Activated T-helper 1 cell treated with Interleukin-2 at 50 U/mL for 16 hours (primary cell): ENCODE measurements at places on chromosomes 16 and 17.
A peak's percentile ranks its signal among the peaks of the same experiment; 100 is the strongest.

- DNase-seq: no peak
Observed at GRCh38 chr17:51228161-51228560, 31.7 kb downstream of the MBTD1 start.

DNA sequence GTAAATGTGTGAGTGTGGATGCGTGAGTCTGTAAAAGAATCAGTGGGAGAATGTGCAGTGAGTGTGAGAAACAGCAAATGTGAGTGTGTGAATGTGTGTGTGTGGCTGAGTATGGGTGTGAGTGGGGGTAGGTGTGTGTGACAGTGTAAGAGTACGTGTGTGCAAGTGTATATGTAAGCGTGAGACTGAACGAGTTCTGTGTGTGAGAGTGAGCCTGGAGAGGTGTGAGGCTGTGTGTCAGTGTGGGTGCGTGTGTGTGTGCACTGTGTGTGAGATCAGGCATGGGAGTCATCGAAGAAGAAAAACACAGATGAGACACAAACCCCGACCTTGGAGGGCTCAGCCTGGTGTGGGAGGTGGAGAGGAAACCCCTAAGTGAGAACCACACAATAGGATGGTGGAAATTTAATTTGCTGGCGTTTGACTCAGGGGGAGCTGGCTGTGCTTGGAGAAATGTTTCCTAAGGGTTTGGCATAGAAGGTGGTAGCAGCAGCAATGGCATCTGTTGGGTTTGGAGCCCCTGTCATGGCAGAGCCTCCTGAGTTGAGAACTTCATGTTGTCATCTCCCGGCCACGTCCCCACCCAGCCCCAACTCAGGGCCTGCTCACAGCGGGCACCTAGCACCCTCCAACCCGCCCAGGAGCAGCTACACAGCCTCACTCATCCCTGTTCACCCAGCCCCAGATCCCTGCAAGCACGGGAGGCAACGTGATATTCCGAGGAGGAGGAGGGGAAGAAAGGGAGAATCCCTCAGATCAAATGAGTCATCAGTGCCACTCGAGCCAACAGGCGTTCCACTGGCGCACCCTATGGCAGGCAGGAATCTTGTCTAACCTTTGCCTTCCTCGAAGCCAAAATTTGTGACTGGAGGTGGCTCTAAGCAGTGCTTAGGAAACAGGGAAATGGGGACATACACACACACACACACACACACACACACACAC, 14.3 kb upstream of the NUBP1 start:
- DNase-seq: no peak

GRCh38 chr17:45160447-45161287, 1.0 kb upstream of the HEXIM2 start:
- DNase-seq: peak; percentile 45

- no peak for DNase-seq
Observed at GRCh38 chr16:4767872-4768548, 1.0 kb upstream of the ZNF500 start.

- no peak for DNase-seq
Observed at GRCh38 chr17:13004336-13004735, 13.5 kb downstream of the ELAC2 start.

DNA sequence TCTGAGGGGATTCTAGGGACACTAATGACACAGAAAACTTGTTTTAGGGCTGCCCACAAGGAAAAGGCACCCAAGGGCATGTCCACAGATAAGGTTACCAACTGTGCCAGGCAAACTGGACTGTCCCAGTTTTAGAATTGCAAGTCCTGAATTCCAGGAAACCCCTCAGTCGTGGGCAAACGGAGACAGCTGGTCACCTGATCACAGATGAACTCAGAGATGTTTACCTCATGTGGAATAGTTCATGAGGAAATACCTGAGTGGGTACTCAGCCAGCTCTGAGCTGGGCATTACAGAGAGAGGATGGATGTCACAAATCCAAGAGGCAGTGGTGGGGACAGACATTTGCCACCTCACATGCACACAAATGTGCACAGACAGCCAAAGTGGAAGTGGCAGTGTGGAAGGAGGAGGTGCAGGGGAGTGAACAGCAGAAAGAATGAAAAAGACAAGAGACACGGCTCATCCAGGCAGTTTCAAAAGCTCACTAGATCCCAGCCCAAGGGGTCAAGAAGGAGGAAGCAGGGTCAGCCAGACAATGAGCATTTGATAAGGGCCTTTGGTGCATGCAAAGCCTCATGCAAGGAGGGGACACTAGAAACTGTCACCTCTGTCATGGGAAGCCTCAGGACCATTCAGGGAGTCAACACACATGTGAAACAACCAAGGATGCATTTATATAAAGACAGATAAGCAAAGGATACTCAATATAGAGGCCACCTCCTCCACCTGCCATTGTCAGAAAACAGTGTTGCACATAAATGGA, 24.8 kb downstream of the TTLL6 start:
- no peak for DNase-seq

DNA sequence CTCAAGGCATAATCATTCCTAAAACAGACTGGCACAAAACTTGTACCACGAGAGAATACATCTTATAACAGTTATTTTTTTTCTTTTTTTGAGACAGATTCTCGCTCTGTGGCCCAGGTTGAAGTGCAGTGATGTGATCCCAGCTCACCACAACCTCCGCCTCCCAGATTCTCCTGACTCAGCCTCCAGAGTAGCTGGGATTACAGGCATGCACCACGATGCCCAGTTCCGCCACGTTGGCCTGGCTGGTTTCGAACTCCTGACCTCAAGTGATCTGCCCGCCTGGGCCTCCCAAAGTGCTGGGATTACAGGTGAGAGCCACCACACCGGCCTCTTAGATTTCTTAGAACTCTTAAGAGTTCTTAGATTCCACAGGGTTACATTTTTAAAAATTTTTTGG, 4.1 kb downstream of the NUFIP2 start:
- no peak for DNase-seq

DNA sequence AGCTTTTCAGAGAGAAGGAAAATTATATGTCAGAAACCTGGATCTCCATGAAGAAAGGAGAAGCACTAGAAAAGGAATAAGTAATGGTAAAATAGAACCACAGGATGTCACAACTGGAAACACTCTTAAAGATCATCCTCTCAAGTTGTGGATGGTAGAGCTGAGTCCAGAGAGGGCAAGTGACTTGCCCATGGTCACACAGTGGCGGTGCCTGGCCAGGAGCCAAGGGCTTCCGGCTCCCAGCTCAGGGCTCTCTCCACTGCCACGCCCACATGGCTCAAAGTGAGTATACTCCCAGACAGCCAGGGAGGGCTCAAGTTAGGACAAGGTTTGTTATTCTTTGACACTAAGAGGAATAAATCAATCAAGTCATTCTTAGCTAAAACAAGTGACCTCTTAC, 159.8 kb downstream of the COPRS start:
- DNase-seq: no peak

DNA sequence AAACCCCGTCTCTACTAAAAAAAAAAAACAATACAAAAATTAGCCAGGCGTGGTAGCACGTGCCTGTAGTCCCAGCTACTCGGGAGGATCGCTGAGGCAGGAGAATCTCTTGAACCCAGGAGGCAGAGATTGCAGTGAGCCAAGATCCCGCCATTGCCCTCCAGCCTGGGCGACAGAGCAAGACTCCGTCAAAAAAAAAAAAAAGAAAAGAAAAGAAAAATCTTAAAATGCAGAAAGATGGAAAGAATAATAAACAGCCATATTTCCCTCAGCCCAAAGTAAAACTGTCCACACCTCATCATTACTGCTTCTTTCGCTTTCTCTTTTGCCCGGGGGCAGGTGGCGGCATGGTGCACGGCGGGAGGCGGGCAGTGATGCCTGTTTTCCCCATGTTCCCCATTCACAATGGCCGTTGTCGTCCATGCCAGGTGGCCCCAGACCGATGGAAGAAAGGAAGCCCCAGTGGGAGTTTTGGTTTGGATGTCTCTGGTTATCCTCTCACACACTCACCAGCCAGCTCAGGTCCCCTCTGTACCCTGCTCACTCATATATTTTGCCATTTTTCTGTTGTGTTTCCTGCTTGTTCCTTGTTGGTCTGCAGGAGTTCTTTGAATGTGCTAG, 37.0 kb upstream of the PEMT start:
- DNase-seq: no peak

GRCh38 chr16:56860226-56861020, 4.6 kb upstream of the SLC12A3 start:
- DNase-seq: no peak

DNA sequence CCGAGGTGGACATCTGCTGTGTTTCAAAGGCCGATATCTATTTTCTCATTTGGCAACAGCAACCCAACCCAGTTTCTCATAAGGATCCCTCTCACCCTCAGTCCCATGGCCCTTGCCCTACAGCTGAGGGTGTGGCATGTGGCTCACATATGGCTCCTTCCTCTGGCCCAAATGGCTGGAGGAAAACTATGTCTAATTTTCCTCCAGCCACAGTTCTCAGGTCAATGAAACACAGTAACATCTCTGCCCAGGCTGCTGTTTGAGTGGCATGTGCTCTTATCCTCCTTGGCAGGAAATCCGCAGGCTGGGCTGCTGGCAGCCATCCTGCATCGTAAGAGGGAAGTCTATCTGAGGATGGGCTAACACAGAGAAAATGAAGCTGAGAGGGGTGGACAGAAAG, 24.1 kb downstream of the SERPINF1 start:
- DNase-seq: no peak

DNA sequence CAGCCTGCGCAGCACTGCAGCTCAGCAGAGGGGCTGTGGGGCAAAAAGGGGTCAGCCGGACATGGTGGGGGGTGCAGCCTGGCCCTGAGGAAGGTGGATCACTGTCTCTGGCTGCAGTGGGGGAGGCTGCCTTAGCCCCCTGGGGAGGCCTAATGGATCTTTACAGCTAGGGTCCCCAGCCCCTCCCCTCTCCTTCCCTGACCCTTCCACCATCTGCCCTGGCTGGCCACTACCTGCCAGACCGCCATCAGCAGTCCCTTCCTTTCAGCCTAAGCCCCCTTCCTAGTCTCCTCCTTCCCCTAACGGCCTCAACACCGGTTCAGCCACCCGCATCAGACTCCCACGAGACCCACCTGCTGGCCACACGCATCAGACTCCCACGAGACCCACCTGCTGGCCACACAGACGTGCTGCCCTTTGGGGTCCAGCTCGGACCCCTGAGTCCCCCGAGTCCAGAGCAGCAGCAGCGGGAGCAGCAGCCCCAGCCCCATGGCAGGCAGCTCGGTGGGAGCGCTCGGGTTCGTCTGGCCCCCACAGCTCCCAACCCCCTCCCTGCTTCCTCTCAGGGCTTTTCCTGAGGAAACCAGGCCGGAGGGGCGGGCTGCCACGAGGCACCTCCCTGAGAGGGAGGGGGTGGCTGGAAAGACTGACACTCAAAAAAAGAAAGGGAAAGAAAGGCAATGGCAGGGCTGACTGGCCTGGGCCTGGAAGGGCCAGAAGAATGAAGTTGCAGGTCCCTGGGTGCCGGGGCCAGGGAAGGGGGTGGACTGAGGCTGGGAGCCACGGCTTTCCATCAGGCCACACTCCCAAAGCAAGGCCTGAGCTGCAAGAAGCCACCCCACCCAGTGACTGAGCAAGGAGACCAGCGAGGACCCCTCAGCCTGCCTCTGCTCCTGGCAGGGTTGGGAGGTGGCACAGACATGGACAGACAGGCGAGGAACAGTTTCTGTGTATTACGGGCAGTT, at the start of gene SCARF1:
Gene SCARF1 (minus strand): TSS at position 526 of the 965 bp plus-strand sequence. CDS start 35 bp downstream, at position 491.
- no peak for DNase-seq

DNA sequence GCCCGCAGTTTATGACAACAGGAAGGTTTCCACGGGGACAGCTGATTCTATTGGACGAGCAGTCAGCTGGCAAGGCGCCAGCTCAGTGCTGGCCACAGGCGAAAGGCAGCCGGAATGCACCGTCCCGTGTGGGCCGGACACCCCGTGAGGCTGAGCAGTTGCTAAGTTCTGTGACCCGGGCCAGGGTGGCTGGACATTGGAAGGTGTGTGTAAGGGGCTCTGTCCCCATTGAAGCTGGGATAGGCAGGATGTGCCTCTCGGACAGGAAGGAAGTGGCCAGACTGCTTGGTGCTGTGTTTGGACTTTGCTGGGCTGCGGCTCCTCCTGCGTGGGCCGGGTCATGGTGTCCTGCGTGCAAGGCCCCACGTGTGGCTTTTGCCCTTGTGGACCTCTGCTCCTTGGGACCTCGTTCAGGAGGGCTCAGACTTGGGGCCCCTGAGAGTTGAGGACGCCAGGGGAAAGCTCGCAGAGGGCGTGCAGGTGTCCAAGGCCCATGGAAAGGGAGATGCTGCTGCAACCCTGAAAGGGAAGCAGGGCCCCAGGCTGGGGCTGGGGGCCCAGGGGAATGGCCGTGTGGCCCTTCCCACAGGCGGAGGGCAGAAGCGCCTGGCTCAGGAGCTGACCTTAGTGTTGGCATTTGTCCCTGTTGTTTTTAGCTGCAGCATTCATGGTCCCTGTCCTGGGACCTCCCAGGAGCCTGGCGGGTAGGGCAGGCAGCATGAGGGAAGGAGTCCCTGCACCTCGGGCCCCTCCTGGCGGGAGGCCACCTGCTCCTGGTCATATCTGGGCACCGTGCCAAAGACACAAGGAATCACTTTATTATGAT, 10.0 kb downstream of the BAIAP2 start:
- DNase-seq: no peak

- DNase-seq: no peak
Observed at GRCh38 chr16:27798241-27798640, 248.3 kb downstream of the KATNIP start.

- no peak for DNase-seq
Observed at GRCh38 chr16:23826528-23827045, 9.2 kb upstream of the PRKCB start.

- DNase-seq: no peak
Observed at GRCh38 chr17:36135465-36135864, 31.8 kb downstream of the CCL4 start.

DNA sequence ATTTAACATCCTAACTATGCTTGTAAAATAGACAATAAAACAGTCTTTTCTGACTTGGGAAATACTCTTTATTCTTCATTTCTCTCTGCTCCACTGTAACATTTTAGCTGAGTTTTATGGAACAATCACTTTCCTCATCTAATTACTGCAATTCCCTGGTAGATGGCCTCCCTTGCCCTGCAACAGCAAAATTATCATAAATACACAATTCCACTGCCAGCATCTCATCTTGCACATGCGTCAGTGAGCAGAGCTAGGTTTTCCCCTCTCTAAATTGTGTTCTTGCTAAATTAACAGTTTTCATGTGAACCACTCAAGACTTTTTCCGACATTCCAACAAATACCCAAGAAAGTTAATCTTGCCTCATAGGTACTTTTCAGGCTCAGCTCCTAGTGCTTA, 920.9 kb upstream of the GOT2 start:
- DNase-seq: no peak

DNA sequence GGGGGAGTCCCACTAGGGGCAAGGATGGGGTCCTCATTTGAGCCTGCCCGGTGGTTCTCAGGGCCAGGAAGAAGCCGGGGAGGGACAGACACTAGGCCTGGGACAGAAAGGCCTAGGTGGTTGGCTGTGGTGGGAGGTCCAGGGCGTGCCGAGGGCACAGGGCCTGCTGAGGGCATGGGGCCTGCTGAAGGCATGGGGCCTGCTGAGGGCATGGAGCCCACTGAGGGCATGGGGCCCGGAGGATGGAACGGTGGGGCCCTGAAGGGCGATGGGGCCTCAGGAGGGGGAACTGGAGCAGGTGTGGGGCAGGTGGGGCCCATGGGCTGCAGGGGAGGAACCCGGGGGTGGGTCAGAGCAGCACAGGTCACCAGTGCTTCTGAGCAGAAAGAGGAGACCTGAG, 31.2 kb downstream of the PELP1 start:
- DNase-seq: no peak

GRCh38 chr17:34366010-34366409, 3.0 kb upstream of the CCL1 start:
- no peak for DNase-seq
